ENCODE measurements at places on chromosomes 1 and 21.

- no peak for DNase-seq
Observed at GRCh38 chr1:15261155-15262002, 14.4 kb downstream of the FHAD1 start.

DNA sequence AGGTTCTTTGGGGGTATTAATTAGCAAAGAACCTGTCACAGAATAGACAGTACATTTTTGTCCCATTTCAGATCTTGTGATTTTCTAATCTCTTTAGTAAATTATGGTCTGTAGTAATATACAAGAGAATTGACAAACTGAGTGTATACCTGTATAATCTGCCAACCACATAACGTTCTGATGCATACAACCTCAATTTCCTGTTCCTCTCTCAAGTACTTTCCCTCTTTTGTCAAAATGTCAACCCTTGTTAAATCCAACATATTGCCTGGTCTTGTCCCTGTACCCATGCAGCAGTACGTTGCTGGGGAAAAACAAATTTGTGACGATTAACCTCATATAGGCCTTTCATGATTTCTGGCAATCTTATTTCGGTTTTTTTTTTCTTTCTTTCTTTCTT lies 1.1 kb downstream of the ARV1 start:
- no peak for DNase-seq

DNA sequence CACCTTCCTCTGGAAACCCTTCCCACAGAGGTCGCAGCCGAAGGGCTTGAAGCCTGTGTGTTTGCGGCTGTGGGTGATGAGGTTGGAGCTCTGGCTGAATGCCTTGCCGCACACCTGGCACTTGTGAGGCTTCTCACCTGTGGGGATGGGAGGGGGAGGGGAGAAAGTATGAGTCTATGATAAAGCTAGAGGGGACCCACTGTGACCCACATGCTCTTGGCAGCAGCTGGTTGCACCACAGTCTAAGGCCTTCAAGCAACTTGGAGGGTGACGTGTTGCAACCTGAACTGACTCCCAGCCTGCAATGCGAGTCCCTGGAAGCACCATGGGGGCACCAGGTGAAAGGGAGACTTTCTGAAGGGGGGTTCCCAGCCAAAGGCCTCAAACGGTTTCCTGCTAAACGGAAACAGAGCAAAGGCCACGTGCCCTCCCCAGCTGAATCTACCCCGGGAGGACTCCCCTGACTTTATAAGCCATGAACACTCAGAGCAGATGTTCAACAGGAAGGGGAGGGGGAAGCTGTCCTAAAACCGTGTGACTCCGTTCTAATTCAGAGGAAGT lies 10.6 kb downstream of the GFI1 start:
- DNase-seq, result no peak

DNA sequence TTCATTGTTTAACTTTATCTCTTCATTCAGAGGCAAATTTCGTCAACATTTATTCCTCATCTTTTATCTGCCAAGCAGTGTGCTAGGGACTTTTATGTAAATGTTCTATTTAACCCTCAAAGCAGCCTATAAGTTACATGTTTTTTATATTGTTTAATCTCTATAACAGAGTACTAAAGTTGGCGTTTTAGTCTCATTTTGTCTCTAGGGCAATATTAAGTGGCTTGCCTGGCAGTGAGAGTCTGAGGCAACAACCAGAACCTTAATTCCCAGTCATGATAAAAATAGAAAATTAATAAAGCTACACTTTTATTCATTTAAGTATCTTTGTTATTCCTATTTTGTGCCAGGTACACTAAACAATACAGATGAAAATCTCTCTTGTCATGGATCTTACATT lies 994.3 kb upstream of the ADGRL2 start:
- DNase-seq, result no peak

GRCh38 chr1:45442272-45442671 lies 48.7 kb downstream of the TESK2 start:
- DNase-seq, result peak; percentile 61

GRCh38 chr1:1436630-1437032 lies 1.1 kb downstream of the VWA1 start:
- DNase-seq, result no peak

- no peak for DNase-seq
Observed at GRCh38 chr21:35095859-35096291, 46.8 kb upstream of the RUNX1 start.

DNA sequence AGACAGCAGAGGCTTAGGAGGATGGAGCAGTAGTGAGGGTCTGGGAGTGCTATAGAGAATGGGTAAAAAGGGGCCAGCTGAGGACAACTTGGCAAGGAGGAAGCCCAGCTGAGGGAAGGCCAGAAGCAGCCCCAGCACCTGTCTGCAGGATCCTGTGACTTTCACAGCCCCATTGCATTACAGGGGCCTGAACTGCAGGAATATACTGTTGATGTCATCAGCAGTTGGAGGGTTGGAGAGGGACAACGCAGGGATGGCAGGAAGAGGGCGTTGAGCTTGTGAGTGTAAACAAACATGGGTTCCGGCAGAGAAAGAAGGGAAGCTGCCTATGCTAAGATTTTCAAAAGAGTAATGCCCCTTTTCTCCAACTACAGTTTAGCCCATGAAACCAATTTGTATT lies 628.5 kb downstream of the SMYD3 start:
- no peak for DNase-seq

GRCh38 chr1:93081716-93082115 lies 2.6 kb downstream of the MTF2 start:
- DNase-seq, result peak; percentile 69

DNA sequence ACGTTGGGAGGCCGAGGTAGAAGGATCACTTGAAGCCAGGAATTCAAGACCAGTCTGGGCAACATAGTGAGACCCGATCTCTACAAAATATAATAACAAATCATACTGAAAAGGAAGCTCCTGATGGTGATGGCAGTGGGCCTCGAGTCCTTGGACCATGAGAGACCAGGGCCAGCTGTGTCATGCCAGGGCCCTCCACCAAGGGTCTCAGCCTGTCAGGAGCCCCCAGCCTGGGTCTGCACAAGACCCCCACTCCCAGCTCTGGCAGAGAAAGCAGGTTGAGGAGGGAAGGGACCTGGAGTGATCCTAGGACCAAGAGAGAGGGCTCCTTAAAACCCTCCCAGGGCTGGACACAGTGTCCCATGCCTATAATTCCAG lies 6.7 kb upstream of the CTRC start:
- DNase-seq, result no peak
